ENCODE measurements at places on chromosomes 6 and 20.

DNA sequence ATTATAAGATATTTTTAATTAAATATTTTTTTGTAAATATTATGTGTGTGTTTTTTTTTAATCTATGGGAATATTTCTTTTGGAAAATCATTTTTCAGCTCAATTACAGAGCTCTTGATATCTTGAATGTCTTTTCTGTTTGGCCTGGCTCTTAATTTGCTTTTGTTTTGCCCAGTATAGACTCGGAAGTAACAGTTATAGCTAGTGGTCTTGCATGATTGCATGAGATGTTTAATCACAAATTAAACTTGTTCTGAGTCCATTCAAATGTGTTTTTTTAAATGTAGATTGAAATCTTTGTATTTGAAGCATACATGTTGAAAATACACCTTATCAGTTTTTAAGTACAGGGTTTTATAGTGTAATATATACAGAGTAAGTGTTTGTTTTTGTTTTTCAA lies 2.6 kb downstream of the ID4 start:
- DNase-seq = no peak

DNA sequence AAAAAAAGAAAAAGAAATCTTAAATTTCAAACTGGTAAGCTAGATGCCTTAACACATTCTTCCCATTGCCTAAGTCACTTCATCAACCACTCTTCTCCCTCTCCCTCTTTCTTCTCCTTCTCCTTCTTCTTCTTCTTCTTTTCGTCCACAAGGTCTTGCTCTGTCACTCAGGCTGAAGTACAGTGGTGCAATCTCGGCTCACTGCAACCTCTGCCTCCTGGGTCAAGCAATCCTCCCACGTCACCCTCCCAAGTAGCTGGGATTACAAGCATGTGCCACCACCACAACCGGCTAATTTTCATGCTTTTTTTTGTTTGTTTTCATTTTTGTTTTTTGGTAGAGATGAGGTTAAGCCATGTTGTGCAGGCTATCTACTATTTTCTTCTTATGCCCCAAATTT lies 60.2 kb downstream of the GPR63 start:
- no peak for DNase-seq

DNA sequence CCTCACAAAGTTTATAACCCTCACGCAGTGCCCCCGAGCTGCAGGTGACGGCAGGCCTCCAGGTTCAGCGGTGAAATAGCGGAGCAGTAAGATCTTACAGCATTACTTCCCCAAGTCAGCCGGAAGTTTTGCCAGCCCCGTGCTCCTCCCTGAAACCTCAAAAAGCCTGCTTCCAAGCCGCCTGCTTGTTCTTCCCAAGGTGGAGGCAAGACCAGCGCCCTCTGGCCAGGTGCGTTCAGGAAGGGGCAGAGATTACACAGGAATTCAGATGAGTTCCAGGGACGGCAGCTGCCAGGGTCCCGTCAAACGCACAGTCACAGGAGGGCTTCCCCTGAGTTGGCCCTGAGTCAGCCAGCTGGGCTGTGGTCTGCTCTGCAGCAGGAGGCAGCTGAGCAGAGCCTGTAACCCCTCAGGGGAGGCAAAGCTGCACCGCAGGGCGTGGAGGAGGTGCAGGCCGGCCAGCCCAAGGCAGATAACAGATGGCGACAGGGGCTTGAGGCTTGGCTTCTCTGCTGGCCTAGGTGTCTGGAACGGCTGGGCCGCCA lies 124.1 kb upstream of the RPS6KA2 start:
- no peak for DNase-seq

DNA sequence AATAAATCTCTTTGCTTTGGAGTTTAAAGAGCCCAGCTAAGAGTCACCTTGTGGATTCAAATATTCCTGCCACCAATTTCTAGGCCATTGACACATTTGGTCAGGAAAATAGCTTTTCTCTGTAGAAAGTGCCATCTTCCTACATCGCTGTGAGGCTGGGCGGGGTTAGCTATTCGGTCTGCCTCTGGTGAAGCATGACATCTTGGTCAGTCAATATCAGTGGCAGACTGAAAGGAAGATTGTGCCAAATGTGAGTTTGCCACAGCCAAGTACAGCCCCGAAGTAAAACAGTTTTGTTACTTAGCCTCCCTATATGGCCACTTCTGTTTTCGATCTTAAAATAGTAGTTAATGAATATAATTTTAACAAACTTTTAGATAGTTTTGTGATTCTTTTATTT lies 65.5 kb upstream of the FABP7 start:
- no peak for DNase-seq

DNA sequence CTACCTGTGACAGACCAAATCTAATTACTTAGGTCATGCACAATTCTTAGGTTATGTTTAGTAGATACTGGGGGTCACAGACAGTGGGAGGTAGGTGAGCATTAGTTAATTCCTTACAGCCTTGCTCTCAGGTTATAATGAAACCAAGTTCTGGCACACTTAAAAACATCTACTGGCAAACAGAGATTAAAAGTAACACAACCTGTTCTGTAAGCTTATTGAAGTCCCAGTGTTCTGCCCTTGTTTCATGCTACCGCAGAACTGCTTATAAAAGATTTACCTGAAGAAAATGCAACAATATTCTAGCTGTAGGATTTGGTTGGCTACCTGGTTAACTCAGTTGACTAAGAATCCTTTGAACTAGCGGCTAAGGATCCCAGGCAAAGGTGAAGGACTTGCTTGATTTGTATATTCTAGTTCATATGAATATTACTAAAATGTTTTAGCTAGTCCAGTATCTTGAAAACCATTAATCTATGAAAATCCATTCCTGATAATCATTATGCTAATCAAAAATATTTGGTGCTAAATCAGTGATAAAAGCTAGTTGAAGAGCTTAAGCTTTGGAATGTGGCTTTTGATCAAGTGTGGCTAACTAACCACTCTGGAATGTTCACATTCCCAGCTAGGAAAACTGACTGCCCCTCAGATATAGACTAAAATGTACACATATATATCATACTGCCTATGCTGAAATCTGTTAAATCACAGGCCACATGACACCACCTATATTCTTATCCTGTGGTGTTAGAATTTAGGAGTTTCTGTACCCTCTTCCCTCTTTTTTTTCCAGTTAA lies 7.2 kb downstream of the PEX3 start:
- DNase-seq = no peak
